ENCODE measurements at places on chromosomes 3 and 15.

DNA sequence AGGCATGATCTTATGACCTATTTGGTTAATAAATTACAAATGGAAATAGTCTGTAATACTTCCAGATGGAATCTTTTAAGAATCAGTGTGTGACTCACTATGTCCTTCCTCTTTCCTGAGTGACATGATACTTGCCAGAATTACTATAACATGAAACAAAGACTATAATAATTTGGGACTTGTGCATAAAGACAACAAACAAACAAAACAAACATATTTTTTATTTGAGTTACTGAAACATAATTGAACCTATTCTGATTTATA lies 1268.1 kb downstream of the OTOL1 start:
- no peak for DNase-seq

DNA sequence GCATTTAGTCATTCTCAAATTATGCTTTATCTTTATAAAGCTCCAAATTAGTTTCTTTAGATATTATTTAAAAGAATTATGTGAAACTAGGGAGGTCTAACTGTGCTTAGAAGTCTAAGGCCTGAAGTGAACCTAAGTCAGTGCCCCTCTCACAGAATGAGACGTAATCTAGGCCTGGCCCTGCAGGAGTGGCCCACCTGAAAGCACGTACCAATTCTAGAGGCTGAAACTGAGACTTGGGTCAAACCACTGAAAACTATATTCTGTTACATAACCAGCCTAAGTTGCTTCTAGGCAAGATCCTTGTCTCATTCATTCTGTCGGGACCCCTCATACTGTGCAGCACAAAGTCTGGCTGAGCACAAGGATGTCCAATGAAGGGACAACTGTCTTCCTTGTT lies 143.7 kb downstream of the ISL2 start:
- DNase-seq: no peak

- DNase-seq: peak; percentile 40
These were observed 226.7 kb upstream of the C2CD4B start for GRCh38 chr15:62391641-62392262.

GRCh38 chr3:38627956-38628355 lies 21.5 kb downstream of the SCN5A start:
- no peak for DNase-seq

- DNase-seq: no peak
These were observed 31.3 kb downstream of the LIPC start for GRCh38 chr15:58462973-58463663.

DNA sequence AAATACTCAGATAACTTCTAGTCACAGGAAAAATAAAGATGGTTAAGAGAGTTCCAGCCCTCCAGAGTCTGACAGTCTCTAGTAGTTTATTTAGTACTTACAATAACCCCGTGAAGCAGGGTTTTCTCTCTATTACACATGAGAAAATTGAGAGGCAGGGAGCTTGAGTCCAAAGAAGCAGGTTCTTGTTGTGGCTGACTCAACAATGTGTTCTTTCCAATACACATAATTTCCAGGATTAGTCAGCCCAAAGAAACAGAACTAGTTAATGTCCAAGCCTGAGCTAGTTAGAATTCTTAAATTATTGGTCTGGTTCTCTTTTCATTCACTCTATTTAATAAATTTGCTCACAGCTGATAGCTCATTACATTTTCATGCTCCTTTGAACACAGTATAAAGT lies 49.9 kb downstream of the ALDH1A2 start:
- no peak for DNase-seq

GRCh38 chr3:39937874-39938273 lies 128.5 kb downstream of the MYRIP start:
- DNase-seq: no peak

DNA sequence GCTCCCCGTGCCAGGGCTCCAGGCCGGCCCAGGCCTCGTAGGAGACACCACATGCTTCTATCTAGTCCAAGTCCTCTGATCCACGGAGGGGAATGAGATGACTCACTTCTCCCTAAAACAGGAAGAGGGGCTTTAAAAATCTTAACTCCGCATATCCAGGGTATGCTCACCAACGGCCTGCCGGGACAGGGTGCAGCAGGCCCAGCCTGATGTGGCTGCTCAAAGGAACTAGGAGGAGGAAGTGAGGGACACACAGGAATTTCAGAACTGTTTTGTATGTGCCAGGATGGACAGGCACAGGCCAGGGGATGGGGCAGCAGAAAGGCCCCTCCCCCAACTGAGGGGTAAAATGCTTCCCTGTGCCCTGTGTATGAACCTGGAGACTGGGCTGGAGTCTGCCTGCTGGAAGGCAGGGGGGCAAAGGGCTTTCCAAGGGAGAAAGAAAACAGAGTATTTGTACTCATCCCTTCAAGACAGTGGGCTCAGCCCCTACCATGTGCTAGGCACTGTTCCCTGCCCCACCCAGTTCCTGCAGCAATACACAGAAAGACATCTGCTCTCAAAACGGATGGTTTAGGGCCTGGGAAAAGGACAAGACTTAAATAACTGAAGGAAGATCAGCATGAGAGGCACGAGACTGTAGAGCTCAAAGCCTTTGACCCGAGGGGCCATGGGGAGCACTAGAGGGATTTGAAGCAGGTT lies 22.1 kb downstream of the CHDH start:
- peak; percentile 15 for DNase-seq

- no peak for DNase-seq
These were observed 86.4 kb downstream of the NSMCE3 start for GRCh38 chr15:29183071-29183831.

- no peak for DNase-seq
These were observed 775 bp downstream of the CCNDBP1 start for GRCh38 chr15:43186003-43186353.

- DNase-seq: no peak
These were observed 357.0 kb downstream of the SQOR start for GRCh38 chr15:45991863-45992262.

- DNase-seq: peak; percentile 47
These were observed 1.3 kb downstream of the SMC4 start for GRCh38 chr3:160400702-160401150.

GRCh38 chr3:64316971-64317370 lies 91.7 kb upstream of the PRICKLE2 start:
- no peak for DNase-seq

GRCh38 chr3:84601303-84601702 lies 357.5 kb upstream of the CADM2 start:
- no peak for DNase-seq

DNA sequence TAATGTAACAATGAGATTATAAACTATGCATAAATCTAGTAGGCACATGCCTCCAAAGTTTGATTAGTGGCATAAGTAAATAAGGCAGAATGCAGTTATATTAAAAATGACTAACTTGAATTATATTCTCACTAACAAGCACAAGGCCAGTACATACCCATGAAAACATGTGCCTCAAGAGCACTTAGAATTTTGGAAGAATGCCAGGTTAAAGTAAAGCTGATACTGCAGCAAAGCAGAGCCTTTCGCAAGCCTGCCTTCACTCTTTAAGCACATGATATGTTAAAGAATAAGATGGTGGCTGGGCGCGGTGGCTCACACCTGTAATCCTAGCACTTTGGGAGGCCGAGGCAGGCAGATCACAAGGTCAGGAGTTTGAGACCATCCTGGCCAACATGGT lies 49.0 kb downstream of the KBTBD12 start:
- DNase-seq: no peak

GRCh38 chr15:83973816-83974215 lies 261.8 kb upstream of the GOLGA6L4 start:
- no peak for DNase-seq

GRCh38 chr15:88744548-88745020 lies 58.7 kb upstream of the ACAN start:
- DNase-seq: no peak

GRCh38 chr3:87997298-87997697 lies 61.5 kb downstream of the CGGBP1 start:
- DNase-seq: no peak

DNA sequence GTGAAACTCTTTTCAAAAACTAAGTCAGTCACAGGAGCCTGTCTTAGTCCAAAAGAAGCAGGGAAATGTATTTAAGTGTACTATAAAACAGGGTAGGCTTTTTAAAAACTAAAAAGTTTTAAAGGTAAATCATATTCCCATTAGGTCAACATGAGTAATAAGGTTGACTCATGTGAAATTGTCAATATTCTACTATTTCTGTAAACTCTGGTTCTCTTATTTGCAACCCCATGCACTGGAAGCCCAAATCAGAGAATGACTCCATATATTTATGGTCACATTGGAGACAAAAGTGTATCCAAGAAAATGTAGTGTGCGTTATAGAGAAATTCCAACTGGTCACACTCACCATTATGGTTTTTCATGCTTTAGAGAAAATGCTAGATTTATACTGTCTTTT lies 600.3 kb upstream of the TGFBR2 start:
- DNase-seq: no peak

- no peak for DNase-seq
These were observed 79.8 kb downstream of the AGBL1 start for GRCh38 chr15:86159468-86159867.

DNA sequence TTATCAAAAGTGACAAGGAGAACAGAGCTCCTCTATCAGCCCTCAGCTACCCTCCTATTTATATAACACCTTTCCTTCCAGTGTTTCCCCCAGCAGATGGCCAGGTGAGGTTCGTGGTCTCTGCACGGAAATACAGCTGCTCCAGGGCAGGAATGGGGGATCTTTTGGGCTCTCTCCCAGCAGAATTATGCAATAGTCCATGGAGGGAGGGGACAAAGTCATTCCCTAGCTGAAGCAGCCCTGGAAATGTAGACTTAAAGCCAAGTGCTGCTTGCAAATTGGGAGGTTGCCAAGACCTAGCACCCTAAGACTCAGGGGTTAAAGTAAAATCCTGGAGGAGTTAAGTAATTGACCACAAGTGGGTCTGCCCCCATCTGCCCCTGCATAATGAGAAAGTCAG lies 256.3 kb downstream of the LRTM1 start:
- no peak for DNase-seq

- peak; percentile 88 for DNase-seq
These were observed at the start of gene ZNF609 for GRCh38 chr15:64460206-64460723. Gene ZNF609 (plus strand): TSS chr15:64460578. CDS start chr15:64499420, 38,842 bp downstream.
